Pulmonary artery endothelial cell (primary cell): ENCODE measurements at places on chromosomes 5 and 9.

- DNase-seq = no peak
These were observed 2.3 kb upstream of the SYK start for GRCh38 chr9:90799271-90799852.

GRCh38 chr9:6552498-6553121 lies 92.9 kb downstream of the GLDC start:
- peak; percentile 77 for DNase-seq

- no peak for DNase-seq
These were observed 17.8 kb downstream of the INIP start for GRCh38 chr9:112700085-112700484.

- DNase-seq = no peak
These were observed 159.9 kb downstream of the MAN2A1 start for GRCh38 chr5:109849478-109850088.

DNA sequence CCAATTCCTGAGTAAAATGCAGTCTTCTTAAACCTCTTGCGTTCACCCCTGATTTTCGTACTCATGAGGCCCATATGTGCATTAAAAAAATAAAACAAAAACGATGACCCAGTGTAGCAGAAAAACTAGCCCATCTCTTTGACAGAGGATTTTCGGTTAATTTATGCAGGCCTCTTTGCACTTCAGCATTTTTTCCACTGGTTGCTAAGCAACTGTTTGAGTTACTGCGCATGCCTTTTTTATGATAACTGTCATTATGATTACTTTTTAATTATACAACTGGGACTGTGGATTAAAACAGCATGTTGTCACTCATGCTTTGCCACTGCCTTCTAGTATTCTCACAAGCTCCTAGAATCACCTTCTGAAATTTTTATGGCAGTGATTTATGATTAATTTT lies 165.0 kb downstream of the SMARCA2 start:
- no peak for DNase-seq
